ENCODE measurements at places on chromosomes 12 and 14.
A peak's percentile ranks its signal among the peaks of the same experiment; 100 is the strongest.

DNA sequence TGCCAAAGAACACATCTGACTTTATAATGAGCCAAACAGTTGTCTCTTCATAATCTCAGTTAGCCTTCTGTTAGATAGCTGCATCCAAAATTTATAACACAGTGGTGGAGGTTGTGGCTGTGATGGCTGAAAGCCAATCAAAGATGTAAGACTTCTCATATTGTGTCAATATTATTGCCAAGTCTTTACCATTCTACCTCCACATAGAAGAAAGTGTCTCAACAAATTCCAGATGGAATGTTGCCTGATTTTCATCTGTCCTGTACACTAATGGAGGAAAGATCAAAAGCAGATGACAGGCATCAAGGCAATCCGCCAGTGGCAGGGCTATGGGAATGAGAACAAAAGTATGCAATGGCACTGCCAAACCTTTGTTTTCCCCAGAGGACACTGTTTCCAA, 813.1 kb upstream of the NOVA1 start:
- peak; percentile 74 for DNase-seq

- no peak for DNase-seq
Observed at GRCh38 chr12:22312336-22312735, 22.2 kb downstream of the ST8SIA1 start.

DNA sequence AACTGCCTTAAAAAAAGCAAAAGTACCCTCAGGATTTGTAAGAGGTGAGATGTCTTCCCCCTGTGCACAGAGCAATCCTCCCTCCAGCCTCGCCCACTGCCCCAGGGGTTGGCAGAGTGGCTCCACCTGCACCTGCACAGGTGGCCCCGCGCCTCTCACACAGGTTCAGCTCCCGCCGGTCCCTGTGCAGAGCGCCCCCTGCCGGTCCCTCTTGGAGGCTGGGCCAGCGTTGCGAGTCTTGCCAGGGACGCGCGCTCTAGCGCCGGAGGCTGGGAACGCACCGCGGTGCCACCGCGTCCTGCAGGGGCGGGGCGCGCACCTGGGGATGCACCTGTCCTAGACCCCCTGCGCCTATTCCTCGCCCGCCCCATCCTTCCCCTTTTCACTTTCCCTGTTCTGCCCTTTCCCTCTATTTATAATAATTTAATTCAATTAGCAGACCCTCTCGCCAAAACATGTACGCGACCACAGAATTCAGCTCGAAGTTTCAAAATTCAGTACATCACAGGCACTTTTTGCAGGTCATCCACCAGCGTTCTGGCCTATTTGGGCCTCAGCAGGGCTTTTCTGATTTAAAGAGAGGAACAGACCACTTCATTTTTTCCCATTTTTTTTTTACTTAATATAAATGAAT, 618.6 kb downstream of the AACS start:
- DNase-seq: no peak

DNA sequence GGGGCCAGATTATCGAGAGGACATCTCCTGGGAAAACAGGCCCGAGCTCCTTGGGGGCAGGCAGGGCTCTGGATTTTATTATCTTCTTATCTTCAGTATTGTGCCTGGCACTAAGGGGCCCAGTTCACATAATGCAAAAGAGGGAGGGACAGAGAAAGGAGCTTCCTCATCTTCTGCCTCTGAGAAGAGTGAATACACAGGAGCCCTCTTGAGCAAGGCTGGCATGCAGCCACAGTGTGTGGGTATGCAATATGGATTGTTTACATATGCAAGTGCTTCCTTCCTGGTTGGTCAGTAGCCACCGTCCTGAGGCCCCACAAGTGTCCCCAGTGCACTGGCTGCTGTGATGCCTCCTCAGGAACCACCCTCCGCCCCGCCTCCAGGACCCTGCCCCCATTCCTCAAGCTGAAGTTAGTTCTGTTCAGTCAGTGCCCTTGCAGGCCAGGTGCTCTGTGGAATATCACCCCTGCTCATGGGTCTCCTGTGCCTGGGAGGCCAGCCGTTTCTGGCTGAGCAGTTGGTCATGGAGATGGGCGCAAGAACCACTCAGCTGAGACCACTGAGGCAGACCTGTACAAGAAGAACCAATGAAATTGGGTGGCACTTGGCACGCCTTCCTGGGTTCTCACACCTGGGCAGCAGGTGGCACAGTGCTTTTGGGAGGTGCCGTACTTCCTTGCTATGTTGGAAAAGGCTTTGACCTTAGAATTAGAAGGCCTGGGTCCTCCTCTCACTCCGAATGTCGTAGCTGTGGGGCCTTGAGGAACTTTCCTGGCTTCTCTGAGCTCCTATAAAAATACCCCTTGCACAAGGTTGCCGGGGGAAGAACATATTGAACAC, 35.1 kb upstream of the ACTN1 start:
- peak; percentile 25 for DNase-seq

DNA sequence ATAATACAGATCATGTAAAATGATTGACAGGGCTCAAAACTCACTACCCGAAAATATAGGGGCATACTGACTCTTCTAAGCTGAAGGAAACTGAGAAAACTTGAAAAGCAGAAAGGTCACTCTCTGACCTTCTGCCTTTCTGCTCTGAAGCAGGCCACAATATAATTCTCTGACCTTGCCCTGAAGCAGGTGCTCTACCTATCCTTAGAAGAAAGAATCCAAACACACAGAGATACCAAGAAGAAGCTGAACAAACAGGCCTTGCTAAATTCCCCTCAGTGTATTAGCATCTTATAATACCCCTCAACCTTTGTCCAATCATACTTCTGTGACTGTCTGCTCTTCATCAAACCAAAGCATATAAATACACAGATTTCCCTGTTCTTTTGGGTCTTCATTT, 60.9 kb upstream of the BBS10 start:
- DNase-seq: no peak

DNA sequence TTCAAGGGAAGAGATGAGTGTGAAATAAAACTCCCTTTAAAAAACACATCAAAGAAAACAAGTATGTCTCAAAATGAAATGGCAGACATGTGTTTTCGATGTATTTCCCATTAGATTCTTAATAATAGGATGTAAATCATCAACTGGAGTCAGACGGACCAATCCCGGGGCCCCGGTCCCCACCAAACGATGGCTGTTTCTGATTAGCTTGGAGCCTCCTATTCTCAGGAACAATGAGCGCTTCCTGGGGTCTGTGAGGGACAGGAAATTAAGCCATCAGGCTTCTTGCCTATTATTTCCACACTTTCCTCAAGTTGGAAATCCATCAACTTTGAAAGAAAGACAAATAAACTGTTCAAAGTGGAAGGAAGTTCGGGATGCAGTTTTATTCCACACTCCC, 179.4 kb downstream of the EFCAB11 start:
- peak; percentile 31 for DNase-seq

- DNase-seq: no peak
Observed at GRCh38 chr12:130026608-130027176, 122.9 kb upstream of the TMEM132D start.

GRCh38 chr14:63383776-63384367, 65.1 kb upstream of the GPHB5 start:
- no peak for DNase-seq

- no peak for DNase-seq
Observed at GRCh38 chr14:34582117-34582680, 42.7 kb upstream of the EAPP start.

DNA sequence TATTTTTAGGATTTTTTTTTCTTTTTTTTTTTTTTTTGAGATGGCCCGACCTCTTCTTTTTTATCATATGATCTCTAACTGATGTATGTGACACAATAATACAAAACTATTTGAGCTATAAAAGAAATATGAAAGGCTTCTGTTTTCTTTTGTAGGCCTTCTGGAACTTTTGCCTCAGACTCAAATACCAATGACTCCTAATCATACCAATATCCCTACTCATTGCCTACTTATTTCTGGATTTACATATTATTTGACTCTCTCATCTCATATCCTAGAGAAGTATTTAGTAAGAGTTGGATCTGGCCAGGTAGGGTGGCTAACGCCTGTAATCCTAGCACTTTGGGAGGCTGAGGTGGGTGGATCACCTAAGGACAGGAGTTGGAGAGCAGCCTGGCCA, 12.7 kb upstream of the WDR89 start:
- no peak for DNase-seq

- DNase-seq: peak; percentile 93
Observed at GRCh38 chr12:108722992-108723766, 8.1 kb downstream of the CORO1C start.

- no peak for DNase-seq
Observed at GRCh38 chr14:64053694-64054669, 201.2 kb downstream of the SYNE2 start.

DNA sequence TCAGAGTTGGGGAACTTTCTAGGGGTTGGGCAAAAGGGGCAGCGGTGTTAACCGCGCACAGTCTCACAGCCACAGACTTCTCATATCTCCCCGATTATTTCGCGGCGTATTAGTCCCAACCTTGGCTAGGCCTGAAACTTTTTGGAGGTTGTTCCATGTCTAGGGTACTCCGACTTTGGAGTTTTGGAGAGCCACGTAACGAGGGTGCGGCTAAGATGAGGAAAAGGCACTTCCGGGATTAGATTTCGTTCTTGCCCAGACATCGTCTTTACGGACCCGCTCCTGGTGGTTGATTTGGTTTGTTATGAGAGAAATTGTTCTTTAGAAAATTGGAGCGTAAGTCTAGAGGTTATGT, 513 bp downstream of the CCNK start:
- no peak for DNase-seq

GRCh38 chr12:124548854-124549378, 18.5 kb downstream of the NCOR2 start:
- no peak for DNase-seq

DNA sequence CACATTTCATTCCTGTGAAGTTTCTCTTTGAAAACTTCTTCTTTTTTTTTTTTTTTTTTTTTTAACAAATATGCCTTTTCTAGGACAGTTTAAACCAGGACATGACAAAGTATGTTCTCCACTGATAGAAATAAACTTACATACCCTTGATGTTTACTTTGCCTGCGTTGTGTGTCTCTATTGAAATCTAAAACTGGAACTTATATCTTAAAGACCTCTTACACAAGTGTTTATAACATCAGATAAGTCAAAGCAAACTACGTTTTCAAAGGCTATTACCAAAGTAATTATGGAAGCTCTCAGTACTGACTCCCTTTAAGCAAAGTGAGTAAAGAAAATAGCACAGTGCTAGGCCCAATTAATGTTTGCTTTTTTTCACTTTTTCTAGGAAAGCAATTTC, 30.6 kb upstream of the ISM2 start:
- DNase-seq: no peak

GRCh38 chr12:111215881-111216280, 153.0 kb downstream of the PHETA1 start:
- no peak for DNase-seq

DNA sequence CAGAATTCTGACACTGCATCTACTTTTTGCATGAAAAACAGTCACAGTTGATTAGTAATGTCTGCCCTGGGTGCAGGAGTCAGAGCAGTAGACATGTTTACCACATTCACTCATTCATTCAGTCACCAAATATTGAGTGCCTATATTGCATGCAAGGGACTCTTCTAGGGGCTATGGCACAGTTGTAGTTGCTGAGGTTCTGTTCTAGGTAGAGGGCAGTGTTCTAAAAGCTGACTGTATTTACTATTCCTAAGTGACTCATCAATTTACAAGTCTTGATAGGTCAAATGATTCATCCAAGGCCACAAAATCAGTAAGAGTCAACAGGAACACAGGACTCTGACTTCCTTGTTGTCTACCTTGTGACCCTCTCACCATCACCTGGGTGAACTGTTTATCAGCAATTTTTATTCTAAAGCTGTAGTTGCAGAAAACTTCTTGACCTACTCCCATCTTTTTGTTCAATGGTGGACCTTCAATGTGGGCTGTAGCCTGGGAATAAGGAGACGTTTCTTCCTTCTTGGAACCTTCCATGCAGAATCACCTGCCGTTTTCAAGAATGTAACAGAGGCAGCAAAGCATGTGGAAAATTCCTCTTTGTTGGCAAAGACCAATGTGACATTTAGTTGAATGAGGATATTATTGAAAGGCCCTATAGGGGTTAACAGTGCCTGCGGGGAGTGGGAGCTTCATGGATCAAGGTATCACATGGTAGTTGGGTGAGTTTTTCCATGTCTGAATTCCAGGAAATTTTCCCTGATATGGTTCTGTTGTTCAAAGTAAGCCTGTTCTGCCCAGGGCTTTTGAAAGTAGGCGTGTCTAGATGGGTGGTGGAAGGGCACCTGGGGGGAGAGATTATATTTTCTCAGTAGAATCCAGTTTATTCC, 223.2 kb downstream of the KTN1 start:
- no peak for DNase-seq

- DNase-seq: no peak
Observed at GRCh38 chr12:14589169-14590004, 21.7 kb upstream of the PLBD1 start.

GRCh38 chr14:96723946-96724345, 73.2 kb upstream of the VRK1 start:
- no peak for DNase-seq

DNA sequence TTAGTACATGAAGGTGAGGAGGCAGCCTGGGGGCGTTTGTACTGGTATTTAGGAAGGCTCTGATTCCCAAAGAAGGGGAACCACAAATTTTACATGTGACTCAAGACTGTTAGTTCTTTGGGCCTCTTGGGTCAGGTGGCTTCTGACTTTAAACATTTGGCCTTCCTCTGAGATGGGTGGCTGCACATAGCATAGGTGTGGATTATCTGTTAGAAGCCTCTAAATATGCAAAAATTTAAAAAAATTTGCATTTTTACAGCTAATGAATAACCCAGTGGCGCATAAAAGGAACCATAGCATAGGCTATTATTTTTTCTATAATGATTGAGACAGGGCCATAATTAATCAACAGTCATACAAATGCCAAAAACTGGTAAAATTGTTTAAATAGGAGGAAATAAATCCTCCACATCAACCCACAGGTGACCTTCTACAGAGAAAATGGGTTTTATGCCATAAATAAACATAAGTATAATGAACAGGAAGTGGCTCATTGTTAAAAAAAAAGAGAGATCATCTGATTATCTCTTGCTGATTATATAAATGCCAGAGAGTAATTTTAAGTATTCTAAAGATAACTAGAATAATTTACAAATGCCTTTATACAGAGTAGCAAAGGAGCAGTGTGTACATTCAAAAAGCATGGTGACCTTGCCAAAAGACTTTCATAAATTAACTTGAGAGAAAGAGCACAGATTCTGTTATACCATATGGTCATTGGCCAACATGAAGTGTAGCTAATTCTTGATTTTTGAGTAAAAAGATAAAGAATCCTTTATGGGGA, 284.2 kb upstream of the ATP2B1 start:
- DNase-seq: no peak

GRCh38 chr12:50750366-50750765, 13.5 kb upstream of the ATF1 start:
- DNase-seq: no peak

DNA sequence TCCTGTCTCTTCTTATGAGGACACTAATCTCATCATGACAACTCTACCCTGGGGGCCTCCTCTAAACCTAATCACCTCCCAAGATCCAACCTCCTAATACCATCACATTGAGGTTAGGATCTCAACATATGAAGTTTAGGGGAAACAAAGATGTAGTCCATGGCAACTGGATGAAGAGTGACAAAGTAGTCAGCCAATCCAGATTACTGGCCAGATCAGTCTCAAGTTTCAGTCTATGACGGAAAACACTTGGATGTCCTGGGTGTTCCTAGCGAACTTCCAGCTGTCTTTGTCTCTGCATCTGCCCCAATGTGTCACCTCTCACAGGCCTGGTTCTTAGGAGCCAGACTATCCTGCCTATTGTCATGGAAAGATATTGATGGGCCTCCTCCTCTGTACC, 630.8 kb downstream of the AACS start:
- DNase-seq: no peak

Data from fibroblast of skin of left biceps (primary cell).